ENCODE measurements at places on chromosomes 7 and 10.

GRCh38 chr7:24704311-24704710 lies 53.0 kb downstream of the GSDME start:
- DNase-seq: peak; percentile 31

- DNase-seq: no peak
Measured at GRCh38 chr10:74821501-74821900, 4.9 kb upstream of the KAT6B start.

DNA sequence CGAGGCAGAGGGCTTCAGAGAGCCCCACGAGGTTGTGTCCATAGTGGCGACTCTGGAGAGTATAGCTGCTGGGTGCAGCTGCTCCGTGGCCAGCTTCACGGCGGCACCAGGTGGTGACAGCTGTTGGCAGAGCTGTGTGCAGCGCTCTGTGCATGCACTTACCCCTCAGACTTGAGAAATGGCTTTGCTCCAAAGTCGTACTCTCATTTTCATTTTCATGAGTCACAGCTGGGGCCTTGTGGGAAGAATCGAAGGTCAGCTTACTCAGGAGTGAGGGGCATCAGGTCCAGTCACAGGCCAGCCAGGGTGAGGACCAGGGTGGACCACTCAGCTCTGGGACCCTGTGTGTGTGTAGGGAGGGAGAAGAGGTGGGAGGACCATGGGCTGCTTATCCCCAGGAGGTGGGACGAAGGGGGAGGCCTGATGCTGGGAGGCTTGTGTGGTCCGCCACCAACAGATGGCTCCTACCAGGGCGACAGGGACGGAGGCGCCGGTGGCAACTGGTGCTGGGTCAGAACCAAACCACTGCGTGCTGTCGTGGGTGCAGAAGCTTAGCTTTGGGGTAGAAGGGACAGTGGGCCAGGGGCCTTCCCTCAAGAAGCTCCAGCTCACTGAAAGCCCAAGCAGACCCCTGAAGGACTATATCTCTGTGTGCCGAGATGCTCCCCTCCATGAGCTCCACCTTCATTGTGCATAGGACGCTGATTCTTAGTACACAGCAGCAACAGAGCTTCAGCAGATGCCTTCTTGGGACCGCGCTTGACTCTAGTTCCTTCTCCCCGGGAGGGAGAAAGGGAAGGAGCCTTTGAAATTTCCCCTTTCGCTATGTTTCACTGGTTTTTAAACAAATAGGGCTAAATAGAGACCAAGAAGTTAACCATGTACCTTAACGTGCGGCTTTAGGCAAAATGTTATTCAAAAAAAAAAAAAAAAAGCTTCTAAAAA lies 225.0 kb downstream of the CELF2 start:
- DNase-seq: peak; percentile 26

DNA sequence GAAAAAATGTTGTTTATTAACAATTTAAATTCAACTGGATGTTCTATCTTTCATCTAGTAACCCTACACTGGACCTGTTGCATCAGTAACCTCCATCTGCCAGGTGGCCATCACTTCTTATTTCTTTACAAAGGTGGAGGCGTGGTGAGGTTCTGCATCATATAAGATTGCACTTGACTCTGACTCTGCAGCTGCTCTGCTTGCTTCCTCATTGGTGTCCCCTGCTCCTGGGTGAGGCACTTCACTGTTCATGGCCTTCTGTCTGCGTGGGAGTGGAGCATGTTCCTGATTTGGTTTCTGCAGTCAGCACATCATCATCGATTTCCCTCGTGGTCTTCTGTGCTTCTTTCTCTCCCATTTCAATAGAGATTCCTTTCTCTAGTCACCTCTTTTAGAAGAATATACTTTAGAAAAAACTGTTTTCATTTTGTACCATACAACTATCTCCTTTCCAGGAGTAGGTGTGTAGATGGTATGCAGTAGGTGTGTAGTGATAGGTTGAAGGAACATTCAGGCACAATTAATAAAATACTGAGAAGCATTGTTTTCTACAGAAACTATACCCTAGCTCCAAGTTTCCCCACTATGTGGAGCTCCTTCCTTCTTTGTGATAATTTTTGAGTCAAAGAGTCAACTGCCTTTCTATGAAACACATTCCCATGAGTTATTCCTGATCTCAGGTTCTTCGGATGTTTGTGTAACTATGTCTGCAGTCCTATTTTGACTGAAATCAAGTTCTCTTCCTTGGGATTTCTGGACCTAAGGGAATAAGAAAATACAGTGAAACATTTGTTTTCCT lies 231.7 kb upstream of the CNTNAP2 start:
- DNase-seq: no peak

- DNase-seq: no peak
Measured at GRCh38 chr7:157151626-157152339, 13.1 kb downstream of the UBE3C start.

GRCh38 chr7:156155988-156156733 lies 343.9 kb upstream of the SHH start:
- no peak for DNase-seq

DNA sequence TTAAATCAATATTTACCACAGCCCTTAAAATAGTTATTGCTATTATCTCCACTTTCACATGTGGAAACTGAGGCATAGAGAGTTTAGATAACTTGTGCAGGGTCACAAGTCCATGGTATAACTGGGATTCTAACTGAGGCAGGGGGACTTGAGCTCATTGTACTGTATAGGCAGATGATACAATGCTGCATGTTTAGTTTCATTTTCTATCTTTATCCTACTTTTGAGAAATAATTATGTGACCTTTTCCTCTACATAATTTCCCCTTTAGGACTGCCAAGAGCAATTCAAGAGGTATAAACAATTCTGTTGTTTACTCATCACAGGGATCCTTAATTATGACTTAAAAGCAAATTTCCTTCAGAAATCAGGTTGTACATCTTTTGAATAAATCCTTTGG lies 193.1 kb downstream of the SUGCT start:
- DNase-seq: no peak

DNA sequence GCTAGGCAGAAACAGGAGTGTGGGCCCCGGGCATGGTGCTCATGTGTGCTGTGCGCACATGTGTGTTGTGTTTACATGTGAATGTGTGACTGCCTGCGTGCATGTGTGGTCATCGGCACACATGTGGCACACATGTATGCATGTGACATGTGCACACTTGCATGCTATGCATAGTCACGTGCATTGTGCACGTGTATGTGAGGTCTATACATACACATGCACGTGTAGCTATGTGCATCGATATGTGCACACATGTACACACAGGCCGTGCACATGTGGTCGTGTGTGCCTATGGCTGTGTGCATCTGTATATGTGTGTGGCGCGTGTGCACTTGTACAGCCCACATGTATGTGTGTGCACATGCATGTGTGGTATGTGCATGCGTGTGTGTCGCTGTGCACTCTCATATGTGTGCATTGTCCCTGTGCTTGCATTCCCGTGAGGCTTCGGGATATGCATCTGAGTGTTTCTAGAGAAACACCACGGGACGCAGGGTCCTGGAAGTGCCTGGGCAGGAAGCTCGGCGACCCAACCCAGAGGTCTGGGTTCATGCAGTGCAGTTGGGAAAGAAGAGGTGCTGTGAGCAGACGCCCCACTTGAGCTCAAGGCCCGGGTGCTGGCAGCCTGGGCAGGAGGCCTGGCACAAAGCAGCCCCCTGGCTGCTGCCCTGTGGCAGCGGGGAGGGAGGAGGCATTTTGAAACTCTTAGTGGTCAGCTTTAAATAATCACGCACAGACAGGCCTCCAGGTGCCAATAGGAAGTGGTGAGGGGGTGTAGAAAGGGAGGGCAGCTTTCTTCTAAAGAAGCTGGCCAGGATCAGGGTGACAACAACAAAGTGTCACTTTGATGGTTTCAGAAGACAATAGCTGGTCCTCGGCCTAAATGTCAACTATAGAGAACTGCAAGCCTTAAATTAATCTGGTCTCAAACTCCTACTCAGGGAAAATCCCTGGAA lies 410.0 kb upstream of the MGMT start:
- no peak for DNase-seq

- peak; percentile 44 for DNase-seq
Measured at GRCh38 chr10:74863551-74863950, 37.2 kb downstream of the KAT6B start.

DNA sequence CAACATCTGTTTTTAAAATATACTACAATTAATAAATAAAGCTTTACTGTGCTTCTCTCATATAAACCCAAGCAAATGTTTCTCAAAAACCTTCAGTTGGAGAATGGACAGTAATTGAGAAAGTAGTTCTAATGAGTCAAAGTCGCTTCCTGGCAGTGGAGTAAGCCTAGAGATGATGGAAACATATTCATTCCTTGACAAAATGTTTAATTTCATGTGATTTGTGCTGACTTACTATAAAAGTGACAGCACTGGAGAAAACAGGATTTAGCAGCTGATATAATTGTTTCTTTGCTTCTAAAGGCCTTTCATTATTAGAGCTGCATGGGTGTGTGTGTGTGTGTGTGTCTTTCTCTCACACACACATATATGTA lies 9.0 kb downstream of the ELMO1 start:
- DNase-seq: no peak

DNA sequence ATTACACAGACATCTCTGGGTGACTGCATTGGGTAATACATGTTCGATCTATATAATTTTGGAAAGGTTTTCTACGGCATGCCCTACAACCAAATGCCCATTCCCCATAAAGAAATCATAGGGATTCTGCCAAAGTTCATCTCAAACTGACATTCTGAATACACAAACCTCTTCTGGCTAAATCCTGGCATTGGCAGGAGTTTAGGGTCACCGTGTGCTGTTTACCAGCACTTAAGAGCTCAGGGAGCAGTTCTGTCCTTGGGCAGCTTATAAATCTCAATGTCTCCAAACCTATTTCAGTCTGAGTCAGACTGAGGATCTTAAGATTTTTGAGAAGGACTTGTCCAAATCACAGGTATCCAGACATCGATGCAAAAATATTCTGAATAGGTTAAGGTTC lies 809.6 kb upstream of the LRRN3 start:
- no peak for DNase-seq

- DNase-seq: no peak
Measured at GRCh38 chr7:131774419-131775220, 218.2 kb upstream of the PODXL start.

GRCh38 chr10:110695539-110695886 lies 51.4 kb downstream of the RBM20 start:
- DNase-seq: no peak

DNA sequence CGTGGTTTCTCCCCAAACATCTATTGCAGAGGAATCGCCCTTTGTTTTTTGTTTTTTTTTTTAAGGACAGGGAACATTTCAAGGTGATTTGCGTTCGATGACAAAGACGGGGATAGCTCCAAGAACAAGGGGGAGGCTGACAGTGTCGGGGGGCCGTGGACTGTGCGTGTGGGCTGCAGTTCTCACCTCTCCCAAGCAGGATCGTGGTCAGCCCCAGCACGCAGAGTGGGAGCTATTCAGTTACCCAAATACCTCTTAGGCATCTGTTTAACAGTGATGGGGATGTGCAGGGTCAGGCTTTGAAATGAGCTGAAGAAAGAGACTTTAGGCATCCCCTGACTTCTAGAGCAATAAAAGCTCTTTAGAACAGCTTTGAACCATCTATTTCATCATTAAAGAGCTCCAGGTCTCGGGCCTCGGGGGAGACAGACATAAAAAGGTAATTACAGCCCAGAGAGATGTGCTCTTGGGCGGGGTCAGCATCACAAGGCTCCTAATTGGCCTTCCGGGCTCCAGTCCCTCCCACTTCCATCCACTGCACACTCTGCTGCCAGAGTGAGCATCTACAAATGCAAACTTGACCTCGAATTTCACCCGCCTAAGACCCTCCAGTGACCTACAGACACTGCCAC lies 97.3 kb downstream of the MYL10 start:
- DNase-seq: no peak
